IPS-NIHi11 (cell line): ENCODE measurements at places on chromosomes 7 and 10.

DNA sequence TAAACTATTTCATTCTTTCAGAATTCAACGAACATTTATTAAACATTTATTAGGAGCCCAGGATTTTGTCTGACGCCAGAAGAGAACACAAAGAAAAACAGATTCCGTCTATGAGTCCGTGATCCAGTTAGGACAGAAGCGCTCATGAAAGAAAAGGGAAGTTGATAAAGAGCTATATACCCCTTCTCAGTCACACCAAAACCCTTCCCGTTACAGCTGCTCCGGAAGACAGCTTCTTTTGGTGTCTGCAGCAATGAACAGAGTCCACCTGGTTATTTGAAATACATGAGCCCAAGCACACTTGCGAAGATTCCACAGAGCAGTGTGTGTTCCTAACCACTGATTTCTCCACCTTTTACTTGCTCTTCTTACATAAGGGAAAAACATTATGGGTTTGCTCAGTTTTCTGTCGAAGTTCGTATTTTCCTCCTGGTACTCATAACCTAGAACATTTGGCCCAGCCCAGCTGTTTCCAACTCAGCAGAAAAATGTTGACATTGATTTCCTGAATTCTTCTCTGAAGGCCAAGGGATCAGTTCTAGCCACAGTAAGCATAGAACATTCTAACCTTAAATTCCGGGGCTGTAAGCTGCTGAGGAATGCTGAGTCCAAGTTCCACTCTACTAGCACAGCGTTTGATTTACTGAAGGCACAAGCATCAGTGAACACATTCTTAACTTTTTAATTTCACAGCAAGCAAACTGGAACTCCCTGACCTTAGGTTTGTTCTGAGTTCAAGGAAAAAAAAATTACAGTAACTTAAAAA lies 206.5 kb downstream of the SORCS1 start:
- DNase-seq, result no peak

- DNase-seq, result no peak
These were observed 108.8 kb upstream of the FEZF1 start for GRCh38 chr7:122413339-122413738.

DNA sequence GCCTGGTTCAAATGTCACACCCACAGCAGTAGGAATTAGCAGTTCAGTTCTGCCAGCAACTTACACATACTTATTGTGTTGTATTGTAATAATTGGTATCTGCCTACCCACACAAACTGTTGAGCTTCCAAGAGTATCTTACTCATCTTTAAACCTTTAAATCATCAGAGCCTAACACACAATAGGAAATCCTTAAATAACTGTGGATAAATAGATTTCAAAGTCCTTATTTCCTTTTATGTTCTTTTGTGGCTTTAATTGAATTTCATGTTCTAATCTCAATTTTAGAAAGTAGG lies 3.9 kb downstream of the CASD1 start:
- DNase-seq, result no peak

GRCh38 chr10:75029420-75029819 lies 82.0 kb upstream of the SAMD8 start:
- no peak for DNase-seq

GRCh38 chr7:151143261-151144015 lies 24.1 kb downstream of the GBX1 start:
- no peak for DNase-seq

GRCh38 chr10:49183596-49184542 lies 4.3 kb downstream of the TMEM273 start:
- no peak for DNase-seq

DNA sequence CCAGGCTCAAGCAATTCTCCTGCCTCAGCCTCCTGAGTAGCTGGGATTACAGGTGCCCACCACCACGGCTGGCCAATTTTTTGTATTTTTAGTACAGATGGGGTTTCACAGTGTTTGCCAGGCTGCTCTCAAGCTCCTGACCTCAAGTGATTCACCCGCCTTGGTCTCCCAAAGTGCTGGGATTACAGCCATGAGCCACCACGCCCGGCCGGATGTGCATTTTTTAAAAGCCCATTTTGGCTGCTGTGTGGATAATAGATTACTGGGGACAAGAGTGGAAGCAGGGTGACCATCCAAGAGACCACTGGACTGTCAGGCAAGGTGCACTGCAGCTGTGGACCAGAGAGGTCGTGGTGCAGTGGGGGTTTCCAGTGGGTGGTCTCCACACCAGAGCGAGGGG lies 21.4 kb downstream of the HKDC1 start:
- DNase-seq, result no peak

DNA sequence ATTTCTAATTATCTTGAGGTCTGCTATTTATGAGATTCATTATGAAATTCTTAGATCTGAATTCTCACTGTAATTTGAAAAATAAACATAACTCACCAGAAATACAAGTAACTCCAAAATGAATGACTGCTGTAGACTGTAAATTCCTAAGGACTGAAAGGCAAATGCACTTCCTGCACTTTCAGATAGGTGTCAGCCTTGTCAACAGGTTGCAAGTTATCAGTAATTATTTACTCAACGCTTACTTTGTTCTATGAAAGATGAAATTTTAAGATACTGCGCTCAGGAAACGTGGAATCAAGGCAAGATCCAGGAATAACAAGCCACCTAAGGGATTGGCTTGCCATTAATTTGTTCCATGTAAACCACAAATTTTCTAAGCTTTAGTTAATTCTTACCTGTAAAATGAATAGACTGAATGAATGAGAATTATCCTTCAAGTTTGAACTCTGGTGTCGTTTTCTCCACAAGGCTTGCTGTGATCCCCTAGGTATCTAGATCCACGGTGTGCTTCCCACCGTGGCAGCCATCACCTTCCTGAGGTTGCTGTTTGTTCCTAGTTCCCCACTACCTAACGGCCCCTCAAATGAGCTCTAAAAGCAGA lies 12.6 kb downstream of the DHX32 start:
- peak; percentile 54 for DNase-seq

GRCh38 chr10:110036640-110037039 lies 28.9 kb downstream of the ADD3 start:
- DNase-seq, result no peak

DNA sequence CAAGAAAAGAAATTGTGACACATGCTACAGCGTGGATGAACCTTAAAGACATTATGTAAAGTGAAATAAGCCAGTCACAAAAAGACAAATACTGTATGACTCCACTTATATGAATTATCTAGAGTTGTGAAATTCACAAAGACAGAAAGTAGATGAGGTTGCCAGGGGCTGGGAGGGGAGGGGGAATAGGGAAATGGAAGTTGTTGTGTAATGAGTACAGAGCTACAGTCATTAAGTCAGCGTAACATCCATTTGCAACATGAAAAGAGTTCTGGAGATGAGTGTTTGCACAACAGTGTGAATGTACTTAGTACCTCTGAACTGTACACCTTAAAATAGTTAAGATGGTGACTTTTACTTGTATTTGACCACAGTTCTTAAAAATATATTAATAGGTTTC lies 112.1 kb upstream of the CDK1 start:
- no peak for DNase-seq

DNA sequence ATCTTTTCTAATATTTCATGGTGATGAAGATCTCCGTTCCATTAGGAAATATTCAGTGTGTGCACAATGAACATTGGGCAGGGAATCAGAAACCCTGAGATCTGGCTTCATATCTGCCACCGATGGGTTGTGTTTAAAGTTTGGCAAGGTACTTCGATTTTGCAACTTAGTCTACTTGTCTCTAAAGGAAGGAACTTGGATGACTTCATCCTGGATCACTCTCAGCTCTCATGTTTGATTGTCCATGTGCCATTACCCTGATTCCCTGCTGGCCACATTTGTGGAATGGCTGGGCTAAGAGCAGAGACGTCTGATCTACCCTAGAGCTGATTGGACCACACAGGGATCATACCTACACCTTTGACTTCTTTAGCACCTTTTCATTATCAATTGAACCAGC lies 177.0 kb upstream of the KMT2E start:
- DNase-seq, result no peak

GRCh38 chr7:114364151-114364550 lies 50.5 kb upstream of the FOXP2 start:
- peak; percentile 7 for DNase-seq

DNA sequence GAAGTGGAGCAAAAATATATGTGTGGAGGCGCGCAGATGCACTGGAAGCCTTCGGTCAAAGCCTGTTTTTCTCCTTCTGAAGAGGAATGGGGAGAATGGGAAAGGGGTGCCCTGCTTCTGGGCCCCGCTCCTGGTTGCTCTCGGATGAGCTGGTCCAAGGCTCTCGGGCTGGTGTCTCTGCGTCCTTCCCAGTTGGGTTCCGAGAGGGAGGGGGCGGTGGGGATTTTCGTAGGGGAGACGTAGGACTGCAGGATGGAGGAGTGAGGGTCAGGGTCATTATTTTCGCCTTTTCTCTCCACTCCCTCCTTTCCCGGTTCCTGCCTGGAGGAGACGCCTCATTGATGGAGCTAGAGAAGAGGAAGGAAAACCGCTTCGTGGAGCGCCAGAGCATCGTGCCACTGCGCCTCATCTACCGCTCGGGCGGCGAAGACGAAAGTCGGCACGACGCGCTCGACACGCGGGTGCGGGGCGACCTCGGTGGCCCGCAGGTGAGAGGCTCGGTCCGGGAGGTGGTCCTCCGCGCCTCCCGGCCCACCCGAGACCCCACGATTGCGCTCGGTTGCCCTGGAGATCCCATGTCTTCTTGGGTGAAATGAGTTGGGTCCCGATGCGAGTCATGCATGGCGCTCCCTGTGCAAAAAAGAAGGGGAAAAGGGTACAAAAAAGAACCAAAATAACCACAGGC lies 790 bp downstream of the ADAM22 start:
- DNase-seq, result peak; percentile 42

DNA sequence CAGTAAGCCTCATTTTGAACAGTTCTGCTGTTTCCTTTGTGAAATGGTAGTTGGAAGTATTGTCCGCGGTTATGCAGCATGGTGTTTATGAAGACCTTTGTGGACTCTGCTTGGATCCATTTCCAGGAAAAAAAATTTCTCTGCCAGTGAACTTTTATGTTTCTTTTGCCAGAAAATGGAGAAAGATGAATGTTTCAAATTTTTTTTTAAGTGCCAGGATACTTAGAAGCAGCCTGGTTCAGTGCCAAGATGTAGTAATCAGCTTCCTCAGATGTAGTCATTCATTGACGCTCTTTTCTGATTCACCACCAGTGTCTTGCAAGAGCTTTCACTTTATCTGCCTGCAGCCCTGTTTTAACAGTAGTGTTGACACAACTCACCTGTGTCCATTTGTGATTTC lies 258.2 kb downstream of the SDK1 start:
- no peak for DNase-seq

GRCh38 chr7:25844102-25844870 lies 307.7 kb upstream of the NFE2L3 start:
- DNase-seq, result no peak

DNA sequence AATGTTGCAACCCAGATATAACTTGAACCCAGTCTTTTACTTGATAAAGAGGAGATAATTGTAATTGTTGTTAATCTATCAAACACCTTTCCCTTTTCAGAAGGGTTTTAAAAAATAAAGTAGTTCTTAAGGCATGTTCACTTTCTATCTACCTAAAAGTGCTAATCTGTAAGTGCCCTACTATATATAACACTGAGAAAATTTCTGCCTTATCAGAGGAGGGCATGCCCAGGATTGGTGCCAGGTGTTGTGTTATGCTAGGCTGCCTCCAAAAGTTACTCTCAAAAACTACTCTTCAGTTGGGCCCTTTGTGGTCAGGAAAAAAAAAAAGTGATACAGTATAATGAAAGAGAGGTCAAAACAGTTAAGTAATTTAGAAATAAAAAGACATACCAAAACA lies 36.3 kb downstream of the SMNDC1 start:
- no peak for DNase-seq

GRCh38 chr7:24858108-24858977 lies 101.1 kb upstream of the GSDME start:
- no peak for DNase-seq

DNA sequence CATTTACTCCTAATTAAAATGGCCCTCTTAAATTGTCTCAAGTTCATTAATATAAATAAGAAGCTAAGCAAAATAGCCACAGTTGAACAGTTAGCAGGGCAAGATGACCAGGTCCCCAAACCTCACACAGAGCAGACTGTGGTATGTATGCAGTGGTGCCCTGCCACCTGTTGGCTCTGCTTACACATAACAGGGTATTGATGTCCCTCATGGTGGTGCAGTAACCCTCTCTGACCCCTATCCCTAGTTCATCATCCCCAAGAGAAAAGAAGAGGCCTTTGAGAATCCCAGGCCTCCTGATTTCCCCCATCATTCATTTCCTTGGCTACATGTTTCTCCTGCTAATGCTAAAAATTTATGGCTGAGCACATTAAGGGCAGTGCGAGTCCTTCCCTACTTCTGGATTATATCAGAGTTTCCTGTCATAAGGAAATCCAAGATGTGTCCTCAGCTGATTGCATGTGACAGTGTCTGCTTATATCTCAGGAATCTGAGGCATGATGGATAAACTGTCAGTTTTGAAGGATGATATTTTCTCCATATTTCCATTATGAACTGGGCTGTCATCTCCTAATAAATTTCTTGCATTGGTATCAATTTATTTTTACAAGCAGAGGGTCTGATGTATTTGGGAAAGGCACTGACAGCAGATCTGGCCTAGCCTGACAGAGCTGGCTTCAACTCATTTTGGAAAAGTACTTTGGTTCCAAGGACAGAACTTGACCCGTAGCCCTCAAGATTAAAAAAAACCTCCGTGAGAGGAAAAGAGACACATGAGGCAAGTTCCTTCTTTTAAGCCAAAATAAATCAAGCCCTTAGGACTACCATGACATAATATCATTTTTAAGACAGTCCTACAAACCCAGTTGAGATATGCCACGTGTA lies 880.6 kb downstream of the LRMDA start:
- DNase-seq, result peak; percentile 71

GRCh38 chr7:343864-344607 lies 54.1 kb downstream of the FOXL3 start:
- DNase-seq, result no peak

DNA sequence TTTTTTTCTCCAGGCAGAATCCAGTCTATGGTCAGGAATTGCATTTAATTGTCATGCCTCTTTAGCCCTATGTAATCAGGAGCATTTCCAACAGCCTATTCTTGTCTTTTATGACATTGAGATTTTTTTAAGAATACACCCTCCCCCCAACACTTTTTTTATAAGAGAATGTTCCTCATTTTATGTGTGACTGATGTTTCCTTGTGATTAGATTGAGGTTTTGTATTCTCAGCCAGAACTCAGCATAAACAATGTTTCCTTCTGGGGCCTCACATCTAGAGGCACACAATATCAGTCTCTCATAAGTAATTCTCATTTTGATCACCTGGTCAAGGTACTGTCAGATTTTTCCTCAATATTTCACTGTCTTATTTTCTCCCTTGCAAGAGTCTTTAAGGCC lies 193.4 kb upstream of the PDE1C start:
- no peak for DNase-seq

GRCh38 chr10:3192856-3193635 lies 20.5 kb upstream of the PITRM1 start:
- DNase-seq, result peak; percentile 53

- DNase-seq, result peak; percentile 23
These were observed 171.5 kb downstream of the CCSER2 start for GRCh38 chr10:84499846-84500245.

- no peak for DNase-seq
These were observed 41.8 kb upstream of the ZNF488 start for GRCh38 chr10:47425813-47426419.

GRCh38 chr10:124921261-124921660 lies 20.7 kb upstream of the ZRANB1 start:
- DNase-seq, result no peak
